ENCODE measurements at places on chromosomes 1 and 21.

- DNase-seq: no peak
Measured at GRCh38 chr1:21262293-21263051, 27.8 kb downstream of the ECE1 start.

- peak; percentile 57 for DNase-seq
Measured at GRCh38 chr1:209657140-209657879, 5.1 kb upstream of the LAMB3 start.

GRCh38 chr1:205783904-205784303 is 8.6 kb upstream of the RAB29 start:
- no peak for DNase-seq

DNA sequence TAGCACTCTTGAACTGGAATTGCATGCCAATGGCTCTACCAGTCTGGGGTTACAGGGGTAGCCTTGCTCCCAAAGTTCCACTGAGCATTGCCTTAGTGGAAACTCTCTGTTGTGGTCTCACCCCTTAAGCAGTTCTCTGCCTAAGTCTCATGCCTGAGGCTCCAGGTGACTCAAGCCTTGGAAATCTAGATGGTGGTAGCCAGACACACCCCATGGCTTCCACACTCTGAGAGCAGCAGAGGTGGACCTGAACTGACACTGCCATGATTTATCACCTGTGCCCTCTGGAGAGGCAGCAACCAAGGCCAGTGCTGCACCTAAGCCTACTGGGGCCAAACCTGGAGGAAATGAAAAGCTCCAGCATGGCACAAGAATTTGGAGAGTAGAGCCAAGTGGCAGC is 285.7 kb upstream of the PKN2 start:
- DNase-seq: peak; percentile 7

GRCh38 chr1:165484532-165484931 is 39.6 kb upstream of the RXRG start:
- no peak for DNase-seq

- no peak for DNase-seq
Measured at GRCh38 chr1:6419397-6419803, 319 bp downstream of the HES2 start.

- no peak for DNase-seq
Measured at GRCh38 chr1:89538361-89538760, 13.7 kb downstream of the LRRC8B start.

- no peak for DNase-seq
Measured at GRCh38 chr21:43814215-43815106, 25.1 kb downstream of the RRP1 start.

- no peak for DNase-seq
Measured at GRCh38 chr21:17003258-17003615, 509.6 kb upstream of the CXADR start.

GRCh38 chr1:16151196-16151994 is 4.5 kb downstream of the EPHA2 start:
- DNase-seq: no peak

DNA sequence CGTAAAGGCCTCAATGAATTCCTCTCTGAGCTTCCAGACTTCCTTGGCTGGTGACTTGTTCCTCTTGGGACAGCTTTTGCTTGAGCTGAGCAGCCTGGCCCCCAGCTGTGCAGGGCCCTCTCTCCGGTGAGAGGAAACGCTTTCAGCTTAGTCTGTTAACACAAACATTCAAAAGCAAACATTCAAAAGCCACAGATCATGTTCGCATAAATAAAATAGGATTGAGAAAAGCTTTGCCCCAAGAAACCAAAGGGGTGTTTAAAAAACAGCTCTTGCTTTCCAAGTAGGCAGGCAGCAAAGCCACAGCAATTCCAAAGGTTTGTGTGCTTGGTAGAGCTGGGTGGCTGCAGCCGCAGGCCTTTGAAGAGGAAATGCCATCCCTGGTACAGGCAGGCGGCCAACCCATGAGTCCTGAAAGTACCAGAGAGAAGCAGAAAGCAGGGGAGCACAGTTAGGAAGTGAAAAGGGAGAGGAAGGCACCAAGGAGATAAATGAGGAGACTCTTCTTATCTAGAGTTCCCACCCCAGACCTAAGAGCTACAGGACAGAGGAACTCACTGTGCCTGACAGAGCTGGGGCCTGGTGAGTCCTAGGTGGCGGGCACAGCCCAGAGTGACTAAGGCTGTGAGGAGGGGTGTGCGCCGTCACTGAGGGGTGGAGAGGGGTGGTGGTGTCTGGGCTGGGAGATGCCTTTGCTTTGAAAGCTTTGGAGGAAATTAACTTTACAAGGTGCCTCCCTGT is 48.4 kb downstream of the CCN1 start:
- no peak for DNase-seq

GRCh38 chr21:36860736-36861594 is 105.5 kb downstream of the HLCS start:
- peak; percentile 80 for DNase-seq

DNA sequence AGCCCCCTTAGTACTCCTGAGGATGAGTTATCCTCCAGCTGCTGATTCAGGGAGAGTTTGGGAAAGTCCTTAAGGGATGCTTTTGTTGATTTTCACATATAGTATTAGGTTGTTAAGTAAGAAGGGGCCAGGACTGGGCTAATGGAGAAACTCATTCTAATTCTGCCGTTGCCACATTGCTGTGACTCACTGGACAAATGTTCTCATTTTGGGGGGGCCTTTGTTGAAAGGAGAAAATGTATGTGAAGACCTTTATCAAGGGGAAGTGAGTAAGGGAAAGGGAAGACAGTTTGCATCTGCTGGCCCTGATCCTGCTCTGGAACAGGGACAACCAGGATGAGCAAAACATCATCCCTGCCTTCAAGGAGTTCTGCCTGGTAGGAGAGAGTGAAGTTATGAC is 123.2 kb upstream of the FGGY start:
- no peak for DNase-seq

- no peak for DNase-seq
Measured at GRCh38 chr1:147080006-147080661, 92.1 kb downstream of the PRKAB2 start.

DNA sequence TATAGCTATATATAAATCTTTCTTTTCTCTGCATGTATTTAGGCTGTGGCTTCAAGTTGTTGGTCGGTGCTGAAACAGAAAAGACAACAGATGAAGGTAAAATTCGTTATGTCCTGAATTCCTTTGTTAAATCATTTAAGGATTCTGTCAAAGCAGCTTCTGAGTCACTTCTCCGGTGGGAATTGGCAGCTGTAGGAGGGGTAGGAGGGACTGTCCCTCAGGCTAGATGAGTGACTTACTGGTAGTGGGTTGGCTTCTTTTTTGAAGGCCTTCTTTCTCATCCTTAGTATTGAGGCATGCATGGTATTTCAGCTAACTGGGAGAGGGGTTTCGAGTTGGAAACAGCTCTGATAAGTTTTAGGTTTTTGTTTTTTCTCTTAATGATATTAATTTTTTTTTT is 22.1 kb upstream of the NEXN start:
- no peak for DNase-seq

DNA sequence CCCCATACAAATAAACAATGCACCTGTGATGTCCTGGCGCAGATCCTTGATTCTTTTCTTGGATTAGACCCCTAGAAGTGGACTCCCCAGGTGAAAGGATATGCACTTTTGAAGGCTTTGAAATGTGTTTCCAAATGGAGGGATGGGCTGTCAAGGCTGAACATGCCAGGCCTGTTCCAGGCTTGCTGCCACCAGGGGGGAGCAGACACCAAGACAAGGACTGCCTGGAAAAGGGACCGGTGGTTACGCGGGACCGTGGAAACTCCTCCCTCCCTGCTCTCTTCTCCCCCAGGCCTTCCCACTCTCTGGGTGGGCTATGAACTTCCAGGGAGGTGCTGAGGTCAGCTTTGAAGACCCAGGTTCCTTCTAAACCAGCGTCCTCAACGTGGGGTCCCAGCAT is 12.7 kb downstream of the C1QB start:
- DNase-seq: peak; percentile 37

DNA sequence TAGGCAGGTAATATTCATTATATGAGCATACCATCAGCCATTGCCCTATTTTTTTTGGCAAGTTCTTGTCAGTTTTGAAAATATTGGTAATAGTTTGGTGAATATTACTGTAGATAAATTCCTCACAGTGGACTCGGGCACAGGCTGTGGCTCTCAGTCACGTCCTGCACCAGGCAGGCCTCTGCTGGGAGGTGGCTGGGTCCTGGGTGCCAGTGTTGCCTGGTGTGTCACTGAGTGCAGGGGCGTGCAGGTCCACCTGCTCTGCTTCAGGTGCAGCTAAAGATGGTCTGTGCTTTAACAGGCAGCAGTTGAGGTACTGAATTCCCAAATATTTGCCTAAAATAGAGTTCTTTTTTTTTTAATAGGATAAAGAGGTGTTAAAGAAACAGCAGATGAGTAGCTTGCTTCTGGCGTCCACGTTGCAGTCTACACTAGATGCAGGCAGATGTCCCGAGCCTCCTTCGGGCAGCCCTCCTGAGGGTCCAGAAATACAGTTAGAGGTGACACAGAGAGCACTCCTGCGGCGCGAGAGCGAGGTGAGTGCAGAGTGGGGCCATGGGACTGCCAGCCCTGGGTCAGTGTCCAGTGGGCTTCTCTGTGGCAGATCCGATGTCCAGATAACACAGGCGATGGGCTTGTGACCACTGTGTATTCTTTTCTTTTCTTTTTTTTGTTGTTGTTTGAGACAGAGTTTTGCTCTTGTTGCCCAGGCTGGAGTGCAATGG is 57.3 kb upstream of the DIP2A start:
- DNase-seq: no peak

DNA sequence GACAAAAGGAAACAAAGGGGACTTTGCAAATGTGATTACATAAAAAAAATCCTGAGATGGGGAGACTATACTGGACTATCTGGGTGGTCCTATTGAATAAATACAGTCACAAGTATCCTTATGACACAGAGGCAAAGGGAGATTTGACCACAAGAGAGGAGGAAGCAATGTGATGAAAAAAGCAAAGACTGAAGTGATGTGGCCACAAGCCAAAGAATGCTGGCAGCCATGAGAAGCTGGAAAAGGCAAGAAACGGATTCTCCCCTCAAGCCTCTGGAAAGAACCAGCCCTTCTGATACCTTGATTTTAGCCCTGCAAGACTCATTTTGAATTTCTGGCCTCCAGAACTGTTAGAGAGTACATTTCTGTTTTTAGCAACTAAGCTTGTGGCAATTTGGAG is 36.4 kb downstream of the OLFML2B start:
- no peak for DNase-seq

- no peak for DNase-seq
Measured at GRCh38 chr1:37940299-37940947, 6.4 kb downstream of the INPP5B start.

- no peak for DNase-seq
Measured at GRCh38 chr1:67677930-67678329, 7.1 kb upstream of the GADD45A start.

DNA sequence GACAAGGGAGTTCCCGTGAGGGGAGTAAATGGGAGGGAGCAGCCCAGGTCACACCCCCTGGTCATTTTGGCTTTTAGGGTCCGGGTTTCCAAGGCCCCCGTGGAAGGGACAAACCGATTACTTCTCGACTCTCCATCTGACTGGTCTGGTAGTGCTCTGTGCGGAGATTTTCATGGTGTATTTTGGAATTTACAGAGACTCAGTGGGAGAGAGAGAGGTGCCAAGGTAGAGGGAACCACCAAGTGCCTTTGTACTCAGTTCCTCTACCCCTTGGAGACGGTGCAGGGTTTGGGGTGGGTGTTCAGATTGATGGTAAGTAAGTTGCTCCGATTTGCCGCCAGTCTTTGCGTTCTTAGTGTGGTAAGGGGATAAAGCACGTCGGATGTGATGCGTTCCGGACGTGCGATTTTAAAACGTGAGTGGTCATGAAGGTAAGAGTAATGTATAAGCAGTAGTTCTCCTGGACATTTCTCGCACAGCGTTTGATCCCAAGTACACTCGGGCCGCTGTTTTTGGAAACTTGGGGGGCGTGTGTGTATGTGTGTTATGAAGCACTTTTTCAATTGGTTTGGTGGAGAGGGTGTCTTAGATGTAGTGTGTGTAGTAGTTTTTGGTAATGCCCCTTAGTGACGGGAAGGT is 682 bp downstream of the SUCO start:
- DNase-seq: peak; percentile 47

GRCh38 chr1:109248797-109249629 is at the start of gene CELSR2:
CELSR2 (plus strand) TSS chr1:109249539; CDS start chr1:109250080, 541 bp downstream.
- DNase-seq: peak; percentile 84

DNA sequence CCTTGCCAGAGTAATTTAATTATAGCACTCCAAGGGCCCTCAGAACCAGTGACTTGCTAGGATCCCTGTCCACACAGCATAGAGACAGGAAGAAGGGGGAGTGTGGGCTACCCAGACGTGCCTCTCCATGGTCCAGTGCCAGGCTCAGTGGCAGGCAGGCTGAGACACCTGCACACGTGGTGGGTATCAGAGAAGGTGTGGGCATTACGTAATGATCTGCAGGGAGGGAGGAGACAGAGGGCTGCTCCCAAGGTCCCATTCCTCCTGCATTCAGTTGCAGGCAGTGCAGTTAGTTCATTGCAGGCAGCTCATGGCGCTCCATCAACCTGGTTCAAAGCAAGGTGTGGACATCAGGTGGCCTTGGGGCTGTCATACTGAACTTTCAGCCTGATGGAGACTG is 49.9 kb downstream of the C8B start:
- DNase-seq: no peak

DNA sequence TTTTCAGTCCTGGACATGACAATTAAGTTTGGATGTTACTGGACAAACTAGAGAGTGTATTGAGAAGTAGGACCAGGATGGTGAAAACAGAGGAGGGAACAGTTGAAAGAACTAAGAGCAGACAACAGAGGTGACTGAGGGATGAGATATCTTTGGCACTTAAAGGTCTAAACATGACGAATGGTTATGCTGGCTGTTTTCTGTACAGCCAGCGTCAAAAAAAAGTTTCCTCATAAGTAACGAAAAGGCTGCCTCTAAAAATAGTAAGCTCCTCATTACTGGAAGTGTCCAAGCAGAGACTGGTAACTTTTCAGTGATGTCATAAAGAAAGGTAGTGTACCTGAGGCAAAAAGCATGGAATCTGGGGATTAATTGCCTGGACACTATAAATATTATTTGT is 35.2 kb upstream of the AK4 start:
- no peak for DNase-seq

- DNase-seq: no peak
Measured at GRCh38 chr1:54809496-54810074, 8.5 kb upstream of the TTC22 start.

GRCh38 chr1:53350853-53351767 is 23.2 kb upstream of the LRP8 start:
- DNase-seq: no peak

- no peak for DNase-seq
Measured at GRCh38 chr1:51247022-51247421, 10.9 kb downstream of the RNF11 start.

- no peak for DNase-seq
Measured at GRCh38 chr21:31326522-31327242, 17.4 kb downstream of the TIAM1 start.

- DNase-seq: no peak
Measured at GRCh38 chr21:45876381-45877170, 105.0 kb upstream of the COL6A1 start.

DNA sequence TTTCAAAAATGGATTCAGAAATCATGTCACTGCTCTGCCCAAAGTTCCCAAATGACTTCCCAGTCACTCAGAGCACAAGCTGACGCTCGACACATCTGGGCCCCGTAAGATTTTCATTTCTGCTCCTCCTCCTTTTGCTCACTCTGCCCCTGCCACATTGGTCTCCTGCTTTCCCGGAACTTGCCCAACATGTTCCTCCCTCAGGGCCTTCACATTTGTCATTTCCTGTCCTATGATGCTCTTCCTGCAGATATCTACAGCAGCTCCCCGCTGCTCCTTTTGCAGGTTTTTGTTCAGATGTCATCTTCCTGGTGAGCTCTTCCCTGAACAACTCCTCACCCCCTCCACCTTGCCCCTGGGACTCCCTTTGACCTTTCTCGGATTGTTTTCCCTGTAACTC is 58.5 kb upstream of the IVNS1ABP start:
- no peak for DNase-seq

GRCh38 chr1:245791410-245792312 is 636.9 kb downstream of the KIF26B start:
- no peak for DNase-seq
